ENCODE measurements at places on chromosomes 1 and 21. TPM values are rescaled to one million over a fixed set of nuclear protein-coding genes. Genes with fewer than 3 reads are reported as not detected.

SLC45A1 gene
- polyA plus RNA-seq, result 2.4 TPM

GJB5 gene
- polyA plus RNA-seq, result not detected

- no peak for DNase-seq
These were observed 52.4 kb downstream of the XCL1 start for GRCh38 chr1:168628807-168629206.

DNA sequence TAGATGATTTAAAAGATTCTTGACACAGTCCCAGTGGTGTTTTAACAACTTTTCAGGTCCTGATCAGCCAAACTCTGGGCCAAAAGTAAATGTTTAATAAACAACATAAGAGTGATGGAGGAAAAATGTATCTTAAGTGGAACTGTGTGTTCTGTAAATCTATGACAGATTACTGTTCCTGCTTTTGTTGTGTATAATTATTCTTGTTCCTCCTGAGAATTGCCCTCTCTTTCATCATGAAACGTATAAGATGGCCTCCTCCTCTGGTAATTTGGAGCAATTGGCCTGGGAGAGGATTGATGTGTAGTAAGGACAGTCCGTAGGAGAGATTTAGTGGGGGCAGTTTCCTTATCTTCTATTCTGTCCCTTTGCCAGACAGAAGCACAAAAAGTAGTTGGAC is 34.5 kb downstream of the GALNT2 start:
- DNase-seq, result no peak

DNA sequence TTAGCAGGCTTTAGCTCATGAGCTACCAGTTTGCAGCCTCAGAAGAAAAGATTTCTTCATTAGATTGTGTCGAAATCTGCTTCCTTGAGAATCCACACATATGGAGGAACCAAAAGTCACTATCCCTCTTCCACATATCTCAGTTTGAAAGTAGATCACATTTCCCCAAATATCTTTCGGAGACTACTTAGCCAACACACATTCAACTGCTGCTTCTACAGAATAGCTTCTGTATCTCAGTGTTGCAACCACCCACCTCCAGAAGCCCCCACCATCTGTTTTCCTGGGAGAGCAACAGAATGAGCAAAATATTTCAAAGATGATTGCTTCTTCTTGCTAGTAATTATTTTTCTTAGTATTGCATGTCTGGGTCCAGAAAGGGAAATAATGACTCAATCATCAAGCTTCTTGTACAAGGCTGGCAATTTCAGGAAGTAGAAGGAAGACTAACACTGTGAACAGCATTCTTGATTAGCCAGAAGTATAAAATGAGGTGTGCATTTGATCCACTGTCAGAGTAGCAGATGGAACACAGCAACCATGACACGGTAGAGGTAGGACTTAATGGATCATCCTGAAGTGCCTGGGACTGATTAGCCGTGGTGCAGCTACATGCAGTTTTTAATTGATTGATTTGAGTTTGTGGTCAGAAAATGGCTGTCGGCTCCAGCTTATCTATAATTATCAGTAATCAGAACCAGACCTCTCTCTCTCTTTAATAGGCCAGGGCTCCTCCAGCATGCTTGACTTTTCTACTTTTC is 24.9 kb downstream of the ZC3H11B start:
- DNase-seq, result peak; percentile 34

- DNase-seq, result no peak
These were observed at the start of gene TNFAIP8L2 for GRCh38 chr1:151156515-151156819. Gene TNFAIP8L2, plus strand, starts transcription at chr1:151156649. Its CDS starts 2,049 bp downstream, at chr1:151158698.

DNA sequence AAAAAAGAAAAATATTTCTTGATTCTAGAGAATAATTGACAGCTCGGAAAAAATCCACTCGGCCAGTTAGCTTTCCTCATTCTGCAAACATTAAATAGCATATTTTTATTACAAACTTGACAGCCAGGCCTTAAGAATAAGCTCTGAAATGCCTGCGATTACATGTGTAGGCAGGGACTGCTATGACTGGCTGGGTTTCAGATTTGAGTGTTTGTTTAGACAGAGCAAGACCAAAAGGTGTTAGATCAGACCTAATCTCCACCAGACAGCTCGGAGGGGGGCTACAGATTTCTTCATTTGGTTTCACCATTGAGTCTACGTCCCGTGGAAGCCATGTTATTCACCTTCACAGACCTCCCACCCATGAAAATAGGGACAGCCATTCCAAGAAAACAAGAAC is 192.1 kb upstream of the ADAMTS5 start:
- no peak for DNase-seq

DNA sequence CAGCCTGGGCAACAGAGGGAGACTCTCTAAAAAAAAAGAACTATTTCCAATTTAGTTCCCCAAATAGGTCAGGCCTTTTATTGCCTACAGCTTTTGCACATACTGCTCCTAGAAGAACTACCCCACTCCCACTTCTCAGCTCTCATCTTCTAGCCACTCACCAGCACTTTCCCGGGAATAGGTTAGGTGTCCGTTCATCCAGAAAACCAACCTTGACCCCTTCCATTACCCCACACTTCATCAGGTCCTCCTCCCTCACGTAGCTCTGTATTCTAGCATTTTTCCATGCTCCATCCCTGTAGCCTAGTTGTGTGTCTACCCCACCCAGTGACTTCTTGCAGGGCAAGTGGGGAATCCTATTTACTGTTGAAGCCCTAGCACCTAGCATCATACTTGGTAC is 42.6 kb downstream of the C8B start:
- no peak for DNase-seq

DNA sequence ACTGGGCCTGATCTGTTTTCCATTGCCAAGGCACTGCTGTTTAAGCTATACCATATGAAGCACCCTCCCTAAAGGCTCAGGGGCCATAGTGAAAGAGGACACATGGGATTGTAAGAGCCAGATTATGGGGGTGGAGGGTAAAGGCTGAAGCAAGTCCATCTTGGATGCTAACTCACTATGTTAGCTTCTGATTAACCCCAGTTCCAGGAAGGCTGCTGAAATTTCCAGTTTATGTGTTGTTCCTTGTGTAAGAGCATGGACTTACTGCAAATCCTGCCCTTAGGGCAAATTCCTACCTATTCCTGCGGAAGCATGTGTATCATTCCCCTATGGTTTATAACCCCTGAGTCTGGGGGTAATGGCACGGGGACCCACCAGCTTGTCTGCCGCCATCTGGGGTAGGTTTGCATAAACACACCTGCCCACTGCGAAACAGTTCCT is 91.8 kb upstream of the SERBP1 start:
- no peak for DNase-seq
